ENCODE measurements at places on chromosomes 5 and 9.

- no peak for DNase-seq
Measured at GRCh38 chr5:142966121-142966420, 195.9 kb downstream of the ARHGAP26 start.

DNA sequence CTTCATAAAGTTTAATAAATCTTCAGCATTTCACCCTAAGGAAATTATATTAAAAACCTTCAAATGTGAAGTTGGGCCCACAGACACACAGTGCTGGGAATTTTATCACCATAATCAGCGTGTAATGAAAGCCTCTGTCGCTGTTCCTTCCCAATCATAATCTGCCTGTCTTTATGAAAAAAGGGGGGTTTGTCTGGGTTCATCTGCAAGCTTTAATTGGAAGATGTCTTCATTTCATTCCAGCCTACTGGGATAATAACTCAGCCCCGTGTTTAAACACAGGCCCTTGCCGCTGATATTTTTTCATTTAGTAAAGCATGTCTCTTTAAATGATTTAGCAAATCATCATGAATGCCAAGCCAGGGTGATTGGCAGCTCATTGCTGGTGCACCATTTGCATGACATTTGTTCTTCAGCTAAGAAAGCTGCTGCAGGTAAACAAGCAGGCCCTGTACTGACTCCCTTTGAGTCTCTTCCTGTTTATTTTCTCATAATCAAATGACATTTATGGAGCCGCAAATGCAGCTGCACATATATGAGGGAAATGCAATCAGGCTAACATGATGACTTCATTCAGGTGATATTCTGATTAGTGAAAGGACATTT, 362.9 kb upstream of the TLE4 start:
- DNase-seq = no peak

- DNase-seq = no peak
Measured at GRCh38 chr5:79193643-79194042, 42.3 kb upstream of the JMY start.

DNA sequence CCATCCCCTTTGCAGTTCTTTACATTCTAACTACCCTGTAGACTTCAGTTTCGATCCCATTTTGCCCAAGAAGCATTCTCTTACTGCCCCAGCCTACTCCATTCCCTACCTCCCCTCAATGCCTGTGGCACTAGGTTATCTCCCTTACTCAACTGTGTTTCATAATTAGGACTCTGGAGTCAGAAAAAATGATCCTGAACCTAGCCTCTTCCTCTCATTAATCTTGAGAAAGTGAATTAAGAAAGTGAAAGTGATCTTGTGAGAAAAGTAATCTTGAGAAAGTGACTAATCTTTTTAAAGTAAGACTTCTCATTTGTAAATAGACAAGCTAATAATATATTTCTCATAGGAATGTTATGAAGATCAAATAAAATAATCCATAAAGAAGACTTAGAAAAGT, 444.0 kb upstream of the TRPC7 start:
- DNase-seq = no peak

GRCh38 chr5:164210491-164210890, 705.1 kb downstream of the MAT2B start:
- no peak for DNase-seq

GRCh38 chr5:3695818-3696217, 100.2 kb downstream of the IRX1 start:
- no peak for DNase-seq

- peak; percentile 49 for DNase-seq
Measured at GRCh38 chr9:129889941-129890717, 54.9 kb downstream of the USP20 start.

DNA sequence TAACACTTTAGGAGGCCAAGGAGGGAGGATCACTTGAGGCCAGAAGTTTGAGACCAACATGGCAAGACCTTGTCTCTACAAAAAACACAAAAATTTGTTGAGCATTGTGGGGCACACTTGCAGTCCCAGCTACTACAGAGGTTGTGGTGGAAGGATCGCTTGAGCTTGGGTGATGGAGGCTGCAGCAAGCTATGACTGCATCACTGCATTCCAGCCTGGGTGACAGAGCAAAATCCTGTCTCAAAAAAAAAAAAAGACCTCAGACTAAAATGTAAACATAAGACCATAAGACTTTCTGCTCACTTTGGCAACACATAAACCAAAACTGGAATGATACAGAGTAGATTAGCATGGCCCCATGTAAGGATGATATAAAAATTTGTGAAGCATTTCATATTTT, 24.6 kb upstream of the NANS start:
- no peak for DNase-seq
